GDM1 (cell line): ENCODE measurements at places on chromosomes 5 and 9.

GRCh38 chr9:110036286-110036685, 171.7 kb downstream of the C9orf152 start:
- no peak for DNase-seq

DNA sequence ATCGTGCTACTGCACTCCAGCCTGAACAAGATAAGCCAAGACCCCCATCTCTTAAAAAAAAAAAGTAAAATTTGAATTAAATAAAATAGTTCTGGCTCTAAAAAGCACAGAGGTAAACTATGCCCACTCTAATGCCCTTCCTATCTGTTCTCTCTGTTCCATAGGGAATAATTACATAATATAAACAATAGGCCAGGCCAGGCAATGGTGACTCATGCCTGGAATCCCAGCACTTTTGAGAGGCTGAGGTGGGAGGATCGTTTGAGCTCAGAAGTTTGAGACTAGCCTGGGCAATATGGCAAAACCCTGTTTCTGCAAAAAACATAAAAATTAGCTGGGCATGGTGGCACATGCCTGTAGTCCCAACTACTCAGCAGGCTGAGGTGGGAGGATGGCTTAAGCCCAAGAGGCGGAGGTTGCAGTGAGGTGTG, 47.4 kb downstream of the MYO10 start:
- DNase-seq: no peak

DNA sequence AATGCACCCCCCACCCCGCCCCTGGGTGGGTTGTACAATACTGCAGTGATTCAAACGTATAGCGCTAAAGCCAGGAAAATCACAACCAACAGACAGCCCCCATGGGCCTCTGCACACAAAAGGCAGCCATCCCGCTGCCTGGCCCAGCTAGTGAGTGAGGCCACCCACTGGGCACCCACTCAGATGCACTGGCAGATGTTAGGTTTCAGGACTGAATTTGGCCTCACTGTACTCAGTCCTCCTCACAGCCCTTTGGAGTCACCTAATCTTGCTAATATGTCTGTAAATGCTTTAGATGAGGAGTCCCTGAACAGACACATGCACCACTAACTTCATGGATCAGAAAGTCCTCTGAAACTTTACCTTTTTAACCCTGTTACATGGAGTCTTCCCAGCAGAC, 87.7 kb downstream of the FSTL4 start:
- no peak for DNase-seq

GRCh38 chr5:87827539-87827938, 414.8 kb upstream of the CCNH start:
- no peak for DNase-seq

DNA sequence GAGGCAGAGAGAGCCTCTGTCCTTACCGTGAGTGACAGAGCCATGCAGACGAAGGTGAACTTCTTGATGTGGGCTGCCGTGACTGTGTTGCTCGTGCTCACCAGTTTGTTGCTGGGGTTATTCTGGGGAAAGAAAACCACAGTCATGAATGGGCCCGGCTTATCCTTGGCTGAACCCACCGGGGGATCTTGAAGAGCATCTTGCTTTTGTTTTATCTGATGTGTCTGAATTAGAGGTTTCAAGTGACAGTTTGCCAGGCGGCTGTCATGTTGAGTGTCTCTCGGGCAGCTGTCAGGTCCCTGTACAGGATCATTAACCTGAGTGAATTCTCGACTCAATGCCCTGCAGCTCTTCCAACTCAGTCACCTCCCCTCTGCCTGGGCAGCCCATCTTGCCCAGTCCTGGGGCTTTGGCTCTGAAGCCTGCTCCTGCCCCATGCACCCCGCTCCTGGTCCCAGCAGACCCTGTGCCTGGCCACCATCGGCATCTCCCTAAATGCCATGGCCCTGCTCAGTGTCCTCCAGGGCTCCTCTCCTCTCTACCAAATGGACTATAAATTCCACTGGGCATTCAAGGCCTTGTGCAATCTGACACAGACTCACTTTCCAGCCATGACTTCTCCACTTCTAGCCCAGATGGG, 77.4 kb downstream of the OTULIN start:
- DNase-seq: no peak

GRCh38 chr5:99945478-99946442, 589.4 kb upstream of the FAM174A start:
- DNase-seq: no peak

- no peak for DNase-seq
Observed at GRCh38 chr5:5584751-5585150, 162.3 kb downstream of the ICE1 start.

GRCh38 chr5:57407391-57407790, 75.2 kb downstream of the ACTBL2 start:
- no peak for DNase-seq

- DNase-seq: no peak
Observed at GRCh38 chr9:126927419-126927818, 12.8 kb downstream of the RALGPS1 start.

GRCh38 chr5:81665795-81666194, 85.1 kb downstream of the SSBP2 start:
- DNase-seq: no peak

GRCh38 chr9:78782858-78783257, 485.9 kb downstream of the PSAT1 start:
- no peak for DNase-seq

DNA sequence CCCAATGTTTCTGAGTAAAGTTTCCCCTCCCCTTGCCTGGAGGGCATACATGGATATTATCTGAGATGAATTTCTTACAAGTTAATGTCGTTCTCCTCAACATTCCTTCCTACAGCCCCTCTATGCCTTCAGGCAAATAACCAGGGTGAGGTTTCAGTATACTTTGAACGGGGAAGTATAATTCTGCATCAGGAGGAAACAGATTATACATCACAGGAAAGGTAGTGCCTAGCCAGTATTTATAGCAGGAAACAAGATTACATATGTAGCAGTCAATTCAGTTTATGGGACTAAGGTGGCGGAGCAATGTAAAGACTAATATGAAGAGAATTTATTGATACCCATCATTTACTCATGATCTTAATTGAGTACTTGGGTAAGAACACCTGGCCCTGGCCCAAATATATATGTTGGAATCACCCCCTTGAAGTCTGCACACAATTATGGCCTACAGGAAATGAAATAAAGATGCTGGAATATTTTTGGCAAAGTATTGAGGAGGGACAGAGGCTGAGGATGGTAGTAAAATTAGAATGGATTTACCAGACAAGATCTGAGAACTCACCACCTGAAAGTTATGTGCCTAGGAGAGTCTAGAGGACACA, 661.1 kb downstream of the PTPRD start:
- peak; percentile 35 for DNase-seq

DNA sequence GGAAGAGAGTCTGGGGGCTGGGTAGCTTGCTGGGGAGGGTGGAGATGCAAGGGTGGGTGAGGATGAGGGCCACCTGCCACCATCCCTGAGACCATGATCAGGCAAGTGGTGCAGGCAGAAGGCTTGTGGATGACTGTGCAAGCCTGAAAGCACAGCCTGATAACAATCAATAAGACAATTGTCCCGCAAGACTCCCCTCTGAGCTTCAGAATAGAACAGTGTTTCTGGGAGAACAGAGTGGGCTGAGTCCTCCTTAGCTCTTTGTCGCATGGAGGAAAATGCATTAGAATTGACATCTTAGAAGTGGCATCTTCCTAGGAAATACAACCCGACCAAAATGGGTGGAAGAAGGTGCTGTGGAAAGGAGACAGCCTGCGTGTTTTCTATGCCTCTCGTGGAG, 6.6 kb downstream of the GADD45G start:
- no peak for DNase-seq

DNA sequence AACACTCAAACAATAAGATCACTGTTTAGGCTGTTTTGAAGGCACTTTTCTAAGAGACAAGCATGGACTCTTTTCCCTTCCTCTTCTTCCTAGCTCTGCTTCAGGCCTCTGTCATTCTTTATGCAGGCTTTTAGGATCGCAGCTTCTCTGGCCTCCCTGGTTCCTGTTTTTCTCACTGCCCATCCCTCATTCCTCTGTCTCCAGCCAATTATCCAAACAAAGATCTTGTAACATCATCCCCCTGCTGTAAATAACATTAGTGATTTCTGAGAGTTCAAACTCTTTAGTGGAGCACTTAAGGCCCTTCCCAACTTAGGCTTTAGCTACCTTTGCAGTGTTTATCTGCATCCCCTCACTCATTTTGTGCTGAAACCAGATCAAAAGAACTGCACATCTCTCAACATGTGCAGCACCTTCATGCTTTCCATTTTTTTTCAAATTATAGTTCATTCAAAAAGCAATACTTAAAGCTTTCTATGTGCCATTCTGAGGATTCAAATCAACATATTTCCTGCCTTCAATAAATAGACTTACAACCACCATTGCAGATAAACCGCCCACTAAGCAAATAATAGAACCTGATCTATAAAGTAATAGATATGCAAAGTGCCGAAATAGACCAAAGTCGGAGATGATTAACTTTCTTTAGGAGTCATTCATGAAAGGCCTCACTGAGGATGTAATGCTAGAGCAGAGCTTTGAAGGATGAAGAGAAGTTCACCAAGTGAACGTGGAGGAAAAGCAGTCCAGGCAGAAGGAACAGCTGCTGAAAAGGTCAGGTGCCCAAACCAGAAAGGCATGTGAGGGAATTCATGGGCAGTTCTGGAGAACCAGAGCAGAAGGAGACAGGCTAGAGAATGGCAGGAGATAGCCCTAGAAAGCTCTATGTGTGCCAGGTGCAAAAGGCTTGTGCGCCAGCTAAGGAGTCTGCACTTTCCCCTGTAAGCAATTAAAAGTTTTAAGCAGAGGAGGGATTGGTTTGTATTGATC, 95.8 kb upstream of the ZNF366 start:
- DNase-seq: no peak
